ENCODE measurements at places on chromosomes 16 and 17.

DNA sequence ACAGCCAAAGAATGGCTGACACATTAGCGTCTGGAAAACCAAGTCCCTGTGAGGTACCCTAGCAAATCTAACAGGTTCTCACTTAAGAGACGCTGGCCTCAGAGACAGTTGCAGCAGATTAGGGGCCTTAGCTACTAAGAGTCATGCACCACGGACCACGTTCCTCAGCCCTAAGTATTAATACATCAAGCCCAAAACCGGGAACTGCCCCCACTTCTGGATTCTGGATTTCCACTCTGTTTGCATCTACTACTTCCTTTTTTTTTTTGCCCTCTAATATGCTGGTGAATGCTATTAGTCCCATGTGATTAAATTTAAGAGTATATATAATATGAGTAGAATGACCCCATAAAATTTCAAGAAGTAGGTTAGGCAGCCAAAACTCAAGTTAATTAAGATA, 775 bp upstream of the TERB1 start:
- DNase-seq = no peak

- no peak for DNase-seq
Observed at GRCh38 chr17:81123052-81124048, 42.0 kb upstream of the PVALEF start.

- no peak for DNase-seq
Observed at GRCh38 chr16:88368036-88368435, 14.7 kb upstream of the ZNF469 start.

GRCh38 chr17:74282587-74283370, 8.7 kb downstream of the DNAI2 start:
- DNase-seq = no peak

- no peak for DNase-seq
Observed at GRCh38 chr16:88599092-88599733, 29.0 kb downstream of the ZC3H18 start.

- DNase-seq = no peak
Observed at GRCh38 chr16:55357241-55357640, 33.2 kb downstream of the IRX6 start.

GRCh38 chr17:12180644-12181261, 160.1 kb downstream of the MAP2K4 start:
- no peak for DNase-seq

- DNase-seq = no peak
Observed at GRCh38 chr17:55673743-55674506, 48.7 kb downstream of the TMEM100 start.

GRCh38 chr17:12242345-12242954, 221.8 kb downstream of the MAP2K4 start:
- DNase-seq = no peak

GRCh38 chr17:79990704-79991103, 45.0 kb downstream of the TBC1D16 start:
- no peak for DNase-seq

DNA sequence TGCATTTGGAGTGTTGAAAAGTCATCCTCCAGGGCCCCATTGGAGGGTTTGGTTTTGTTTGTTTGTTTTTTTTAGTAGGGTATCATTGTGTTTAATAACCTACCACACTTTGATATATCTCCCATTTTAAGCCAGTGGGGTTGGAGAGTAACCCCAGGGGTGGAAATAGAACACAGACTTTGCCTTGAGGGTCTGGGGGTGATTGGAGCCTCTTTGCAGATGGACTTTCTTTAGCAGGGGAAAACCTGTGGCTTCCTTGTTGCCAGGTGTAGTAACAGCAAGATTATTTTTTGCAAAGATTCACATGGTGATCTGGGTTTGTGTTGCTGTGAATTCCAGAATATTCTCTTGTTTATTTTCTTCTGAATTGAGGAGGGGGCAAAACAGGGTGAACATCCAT, 1.5 kb downstream of the ABCC1 start:
- no peak for DNase-seq

GRCh38 chr17:74566132-74566753, 1.1 kb downstream of the CD300H start:
- peak; percentile 61 for DNase-seq

Measured in NCI-H526 (cell line).